ENCODE measurements at places on chromosomes 3 and 15.
A peak's percentile ranks its signal among the peaks of the same experiment; 100 is the strongest.

DNA sequence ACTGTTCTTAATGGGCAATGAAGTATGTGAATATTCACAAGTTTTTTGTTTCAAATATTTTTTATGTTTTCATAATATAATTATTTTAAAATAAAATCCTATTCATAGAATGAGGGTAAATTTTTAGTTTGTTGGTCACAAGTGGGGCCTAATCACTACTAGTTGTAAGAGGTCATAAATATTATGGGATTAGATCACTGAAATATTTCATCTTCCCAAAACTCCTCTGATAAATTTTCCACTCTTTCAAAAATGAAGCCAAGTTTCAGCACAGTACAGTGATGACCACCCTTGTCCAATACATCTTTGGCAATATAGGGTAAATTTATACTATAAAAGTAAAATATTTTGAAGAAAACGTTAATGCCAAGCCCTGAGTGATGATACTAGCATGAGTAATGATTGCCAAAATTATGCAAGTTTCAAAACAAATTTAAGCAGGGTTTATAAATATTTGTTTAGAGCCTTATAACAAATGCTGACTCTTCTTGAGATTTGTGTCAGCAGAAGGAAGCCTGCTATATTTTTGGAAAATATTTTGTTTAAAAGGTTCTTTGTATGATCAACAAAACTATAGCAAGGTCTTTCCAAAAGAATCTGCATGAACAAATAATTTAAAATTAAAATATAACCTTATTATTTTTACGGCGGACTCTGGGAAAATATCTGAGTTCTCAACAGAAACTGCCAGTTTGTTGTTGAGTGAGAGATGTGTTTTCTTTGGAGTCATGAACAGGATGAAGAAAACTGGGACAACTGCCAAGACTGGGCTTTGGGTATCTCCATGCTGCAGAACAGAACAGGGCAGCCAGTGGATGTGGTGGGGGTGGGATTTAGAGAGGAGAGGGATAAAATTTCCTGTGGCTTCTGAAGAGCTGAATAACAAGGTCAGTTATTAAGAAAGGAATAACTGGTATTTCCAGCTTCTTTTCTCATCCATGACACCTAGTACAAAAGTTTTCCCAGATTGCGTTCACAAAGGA is 17.9 kb upstream of the TM4SF1 start:
- H3K4me1 ChIP-seq = no peaks in the 10 kb centered on the region
- H3K27me3 ChIP-seq = peaks cover 17% of the 10 kb centered on the region
- H3K4me3 ChIP-seq = no peak overlapping the region

- H3K27ac ChIP-seq = peak overlapping the region; percentile 72
- peaks cover 23% of the 10 kb centered on the region for H3K4me1 ChIP-seq
- no peaks in the 10 kb centered on the region for H3K36me3 ChIP-seq
- peak overlapping the region; percentile 62 for H3K4me3 ChIP-seq
- H3K27me3 ChIP-seq = no peaks in the 10 kb centered on the region
Measured at GRCh38 chr3:111311709-111312235, 230.2 kb upstream of the CD96 start.

GRCh38 chr15:91555312-91555711 is 298.2 kb upstream of the SLCO3A1 start:
- no peak for ATAC-seq
- peaks cover 4% of the 10 kb centered on the region for H3K27me3 ChIP-seq
- no peaks in the 10 kb centered on the region for H3K4me1 ChIP-seq
- H3K4me3 ChIP-seq = no peak overlapping the region
- no peak overlapping the region for H3K27ac ChIP-seq
- no peaks in the 10 kb centered on the region for H3K36me3 ChIP-seq

GRCh38 chr15:78684657-78685056 is 43.6 kb upstream of the CHRNB4 start:
- H3K4me1 ChIP-seq = no peaks in the 10 kb centered on the region

DNA sequence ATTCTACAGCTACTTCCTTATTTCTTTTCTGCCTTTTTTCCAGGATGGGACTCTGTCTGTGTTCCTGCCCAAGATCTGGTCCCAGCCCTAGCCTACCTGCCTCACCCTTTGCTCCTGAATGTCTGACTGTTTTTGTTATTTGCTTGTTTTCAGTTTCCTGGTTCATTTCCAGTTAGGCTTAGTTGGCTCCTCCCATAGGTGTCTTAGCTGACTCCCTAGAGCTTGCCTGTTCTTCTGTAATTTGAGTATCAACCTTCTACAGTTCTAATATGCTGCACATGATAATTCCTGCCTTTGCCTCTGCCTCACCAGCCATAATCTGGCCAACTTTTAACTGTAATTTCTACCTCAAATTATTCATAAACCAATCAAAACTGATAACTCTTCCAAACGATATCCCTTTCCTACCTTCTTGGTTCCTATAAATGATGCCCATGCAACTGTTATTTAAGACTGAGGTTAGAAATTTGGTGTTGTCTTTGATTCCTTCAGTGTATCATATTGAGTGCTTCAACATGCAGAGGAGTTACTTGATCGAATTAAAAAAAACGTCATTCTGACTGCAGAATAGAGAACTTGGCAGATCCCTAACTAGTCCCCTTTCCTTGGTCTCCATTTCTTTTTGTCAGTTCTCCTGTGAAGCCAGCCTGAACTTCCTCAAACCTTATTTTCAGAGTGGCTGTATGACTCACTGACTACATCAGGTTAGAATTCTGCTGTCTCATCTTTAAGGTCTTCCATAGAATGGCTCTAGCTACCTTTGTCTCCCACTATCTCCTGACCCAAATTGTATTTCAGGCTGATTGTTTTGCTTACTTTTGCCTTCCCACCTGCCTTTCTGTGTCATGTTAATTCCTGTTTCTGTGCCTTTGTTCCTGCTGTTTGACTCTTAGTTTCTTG is 8.4 kb downstream of the GOLM2 start:
- peak; percentile 80 for ATAC-seq
- H3K4me3 ChIP-seq = peak overlapping the region; percentile 53
- H3K27me3 ChIP-seq = no peaks in the 10 kb centered on the region
- peaks cover 31% of the 10 kb centered on the region for H3K36me3 ChIP-seq

DNA sequence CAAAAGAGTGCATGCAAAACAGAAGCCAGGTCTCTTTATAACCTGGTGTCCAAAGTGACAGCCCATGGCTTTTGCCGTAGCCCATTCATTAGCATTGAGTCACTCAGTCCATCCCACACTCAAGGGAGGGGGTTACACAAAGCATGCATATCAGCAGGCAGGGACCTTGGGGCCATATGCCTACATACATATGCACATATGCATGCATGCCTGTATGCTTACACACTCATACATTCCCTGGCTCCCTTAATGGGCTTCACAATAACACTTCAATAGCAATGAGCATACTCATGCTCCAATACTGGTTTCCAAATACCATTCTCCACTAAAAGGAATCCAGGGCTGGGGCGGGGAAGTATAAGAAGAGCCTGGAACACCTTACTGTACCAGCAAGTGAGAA is 22.0 kb downstream of the TRPM1 start:
- H3K36me3 ChIP-seq = no peaks in the 10 kb centered on the region
- H3K4me1 ChIP-seq = no peaks in the 10 kb centered on the region

- H3K4me3 ChIP-seq = peak overlapping the region; percentile 54
- H3K36me3 ChIP-seq = no peaks in the 10 kb centered on the region
- no peak for ATAC-seq
- H3K27me3 ChIP-seq = no peaks in the 10 kb centered on the region
Measured at GRCh38 chr3:128674161-128674784, 23.7 kb upstream of the RPN1 start.

DNA sequence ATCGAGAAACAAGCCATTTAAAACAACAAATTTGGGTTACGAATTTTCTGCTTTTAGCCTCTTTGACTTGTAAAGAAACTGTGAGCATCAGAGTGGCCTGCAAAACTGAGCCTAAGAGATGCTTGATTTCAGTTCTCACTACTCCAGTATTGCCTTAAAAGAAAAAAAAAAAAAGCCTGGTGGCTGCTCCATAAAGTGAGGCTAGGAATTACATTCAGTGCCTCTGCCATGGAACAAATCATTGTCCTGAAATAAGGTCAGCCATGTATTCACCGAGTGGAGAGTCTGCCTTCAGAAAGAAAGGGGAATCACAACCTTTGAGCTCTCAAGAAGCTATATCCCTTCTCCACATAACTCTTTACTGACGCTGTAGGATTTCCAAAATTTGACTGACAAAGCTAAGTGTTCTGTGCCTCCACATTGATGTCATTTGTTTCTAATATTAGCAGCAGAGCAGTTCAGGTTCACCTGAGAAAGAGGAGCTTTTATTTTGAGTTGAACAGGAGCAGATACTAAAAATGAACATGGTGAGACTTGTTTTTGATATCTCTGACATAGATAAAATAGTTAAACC is 137.3 kb downstream of the SSR3 start:
- H3K4me3 ChIP-seq = no peak overlapping the region
- peaks cover 15% of the 10 kb centered on the region for H3K27me3 ChIP-seq
- no peak overlapping the region for H3K27ac ChIP-seq
- no peaks in the 10 kb centered on the region for H3K36me3 ChIP-seq
- no peaks in the 10 kb centered on the region for H3K4me1 ChIP-seq

GRCh38 chr3:150388498-150389418 is 19.3 kb upstream of the TSC22D2 start:
- no peak overlapping the region for H3K4me3 ChIP-seq
- peaks cover 16% of the 10 kb centered on the region for H3K4me1 ChIP-seq
- H3K36me3 ChIP-seq = no peaks in the 10 kb centered on the region
- no peak for ATAC-seq

DNA sequence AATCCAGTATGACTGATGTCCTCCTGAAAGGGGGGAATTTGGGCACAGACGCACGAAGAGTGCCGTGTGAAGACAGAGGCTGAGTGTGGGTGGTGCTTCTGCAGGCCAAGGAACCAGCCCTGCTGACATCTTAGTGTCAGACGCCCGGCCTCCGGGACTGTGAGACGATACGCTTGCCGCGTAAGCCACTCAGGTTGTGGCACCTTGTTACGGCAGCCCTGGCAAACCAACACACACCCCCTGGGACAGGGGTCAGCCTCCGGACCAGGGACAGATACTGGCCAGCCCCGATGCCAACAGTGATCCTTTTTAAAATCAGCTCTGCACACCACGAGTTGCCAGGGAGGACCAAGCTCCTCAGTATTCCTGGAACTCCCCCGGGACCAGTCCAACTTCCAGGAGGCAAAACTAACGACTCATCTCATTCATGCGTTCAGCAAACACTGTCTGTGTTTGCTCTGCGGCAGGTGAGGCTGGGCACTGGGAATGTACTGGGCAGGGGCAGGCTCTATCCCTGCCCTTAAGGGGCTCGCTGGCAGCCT is 21.2 kb upstream of the PIGZ start:
- ATAC-seq = no peak
- peaks cover 4% of the 10 kb centered on the region for H3K27me3 ChIP-seq
- H3K27ac ChIP-seq = no peak overlapping the region

DNA sequence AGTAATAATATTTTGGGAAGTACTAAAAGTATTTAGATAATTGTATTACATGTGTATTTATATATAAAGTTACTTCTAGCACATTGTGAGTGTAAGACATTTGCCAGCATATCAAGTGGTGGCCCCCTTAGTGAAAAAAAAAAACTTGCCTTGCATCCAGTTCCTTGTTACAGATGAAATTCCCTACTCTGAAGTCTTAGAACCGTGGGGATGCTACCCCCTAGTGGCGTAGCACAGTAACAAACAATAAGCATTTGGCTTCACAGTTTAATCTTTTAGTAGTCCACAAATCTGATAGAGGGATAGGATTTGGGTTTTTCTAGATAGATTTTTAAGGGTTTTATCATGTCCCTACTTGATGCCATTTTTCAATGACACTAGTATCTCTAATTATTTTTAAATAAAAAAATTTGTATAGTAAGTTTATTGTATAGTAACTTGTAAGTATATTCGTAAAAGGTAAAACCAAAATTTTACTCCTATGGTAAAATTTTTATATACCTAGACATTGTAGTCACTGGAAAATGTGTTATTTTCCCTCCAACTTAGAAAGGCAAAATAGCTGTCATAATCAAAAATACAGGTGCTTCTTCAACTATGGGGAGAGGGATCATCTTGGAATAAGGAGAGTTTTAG is 14.3 kb downstream of the SMC4 start:
- H3K4me3 ChIP-seq = no peak overlapping the region
- H3K27me3 ChIP-seq = no peaks in the 10 kb centered on the region
- no peak overlapping the region for H3K27ac ChIP-seq

- H3K36me3 ChIP-seq = peaks cover 90% of the 10 kb centered on the region
- peaks cover 32% of the 10 kb centered on the region for H3K4me1 ChIP-seq
- ATAC-seq = no peak
- H3K4me3 ChIP-seq = no peak overlapping the region
- no peak overlapping the region for H3K27ac ChIP-seq
- H3K27me3 ChIP-seq = no peaks in the 10 kb centered on the region
Measured at GRCh38 chr3:134503266-134503665, 17.4 kb downstream of the CEP63 start.

DNA sequence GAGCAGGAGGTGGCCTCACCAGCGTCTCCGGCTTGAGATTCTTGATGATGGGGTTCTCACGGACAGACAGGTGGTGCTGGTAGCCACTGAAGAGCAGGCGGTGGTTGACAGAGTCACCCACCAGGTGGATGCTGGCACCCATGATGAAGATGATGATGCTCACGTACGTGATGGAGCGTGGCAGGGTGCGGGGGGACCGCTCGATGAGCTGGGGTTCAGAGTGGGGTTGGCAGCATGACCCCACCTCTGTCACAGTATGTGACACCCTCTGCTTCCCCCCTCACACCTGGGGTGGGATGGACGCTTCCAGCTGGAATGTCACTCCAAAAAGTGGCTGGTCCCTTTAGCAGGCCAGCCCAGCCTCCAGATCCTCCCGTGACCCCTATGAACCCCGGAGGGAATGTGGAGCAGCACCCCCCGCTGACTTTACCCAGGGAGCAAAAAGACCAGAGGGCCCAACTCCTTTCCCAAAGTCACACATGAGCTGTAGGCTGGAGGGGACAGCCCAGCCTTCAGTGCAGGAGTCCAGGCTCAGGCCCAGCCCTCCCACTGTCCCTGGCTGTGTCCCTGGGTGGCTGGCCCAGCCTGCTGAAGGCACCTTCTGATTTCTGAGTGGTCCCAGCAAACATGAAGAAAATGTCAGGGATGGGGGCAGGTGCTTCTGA is 6.7 kb upstream of the CALML4 start:
- no peak for ATAC-seq
- no peak overlapping the region for H3K27ac ChIP-seq
- no peaks in the 10 kb centered on the region for H3K27me3 ChIP-seq

GRCh38 chr3:39294446-39295183 is 14.8 kb upstream of the CX3CR1 start:
- ATAC-seq = no peak
- H3K36me3 ChIP-seq = no peaks in the 10 kb centered on the region
- H3K4me1 ChIP-seq = peaks cover 5% of the 10 kb centered on the region
- no peaks in the 10 kb centered on the region for H3K27me3 ChIP-seq
- no peak overlapping the region for H3K4me3 ChIP-seq

GRCh38 chr15:73541479-73541878 is 91.7 kb downstream of the NPTN start:
- H3K27ac ChIP-seq = no peak overlapping the region
- H3K27me3 ChIP-seq = no peaks in the 10 kb centered on the region
- H3K4me3 ChIP-seq = no peak overlapping the region
- no peaks in the 10 kb centered on the region for H3K4me1 ChIP-seq
- H3K36me3 ChIP-seq = peaks cover 5% of the 10 kb centered on the region
- ATAC-seq = no peak

All from activated T-helper 17 cell treated with anti-CD3 and anti-CD28 coated beads, Interleukin-2, amount 50 U/mL, for 72 hours (primary cell).